ENCODE measurements at places on chromosomes 1 and 21.

DNA sequence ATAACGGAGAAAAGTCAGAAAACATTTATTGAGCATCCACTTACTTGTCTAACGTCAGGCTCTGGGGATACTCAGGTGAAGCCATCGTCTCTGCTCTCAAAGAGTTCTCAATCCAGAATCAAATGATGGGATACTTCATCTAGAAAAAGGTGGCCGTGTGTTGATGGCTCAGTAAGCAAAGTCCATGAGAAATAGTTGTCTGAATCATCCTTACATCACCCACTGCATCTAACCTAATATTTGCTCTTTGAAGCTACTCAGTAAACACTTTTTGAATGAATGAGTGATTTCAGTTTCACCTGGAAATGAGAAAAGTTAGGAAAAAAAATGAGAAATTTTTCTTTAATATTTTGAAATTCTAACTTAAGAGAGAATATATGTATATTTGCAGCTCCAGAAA, 155.3 kb upstream of the PKN2 start:
- DNase-seq: no peak

DNA sequence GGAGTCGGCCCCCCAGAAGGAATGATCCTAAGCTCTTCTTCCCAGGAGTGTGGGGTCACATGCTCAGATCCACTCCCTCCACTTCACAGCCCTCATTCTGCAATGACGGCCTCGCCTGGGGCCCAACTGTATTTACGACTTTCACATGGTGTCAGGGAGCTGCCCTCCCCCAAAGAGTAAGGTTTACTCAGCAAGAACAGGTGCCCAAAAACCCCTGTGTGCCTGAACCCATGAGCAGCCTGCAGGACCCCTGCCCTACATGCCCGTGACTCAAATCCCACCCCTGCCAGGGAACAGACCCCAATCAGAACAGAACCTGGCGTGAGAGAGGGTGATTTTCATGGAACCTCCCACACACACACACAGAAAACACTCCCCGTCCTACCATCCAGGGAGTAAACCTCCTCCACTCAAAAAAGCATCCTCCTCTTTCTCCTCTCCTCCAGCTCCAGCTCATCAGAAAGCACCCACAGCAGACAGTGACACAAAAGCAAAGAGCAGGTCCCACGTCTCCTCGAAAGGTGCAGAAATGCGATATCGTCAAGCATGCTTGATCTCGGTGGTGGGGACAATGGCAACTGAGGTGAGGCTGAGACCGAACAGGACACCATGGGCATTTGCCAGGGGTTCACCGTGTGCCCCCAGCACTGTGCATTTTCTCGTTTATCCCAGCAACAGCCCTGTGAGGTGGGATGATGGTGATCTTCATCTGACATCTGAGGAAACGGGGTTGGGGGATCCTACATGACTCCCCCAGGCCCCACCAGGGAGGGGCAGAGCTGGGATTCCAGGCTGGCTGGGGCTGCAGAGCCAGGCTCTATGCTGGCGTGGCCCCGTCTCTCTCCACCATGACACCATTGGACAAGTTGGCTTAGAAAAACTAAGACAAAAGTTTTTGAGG, 397.9 kb downstream of the NPHP4 start:
- DNase-seq: no peak

DNA sequence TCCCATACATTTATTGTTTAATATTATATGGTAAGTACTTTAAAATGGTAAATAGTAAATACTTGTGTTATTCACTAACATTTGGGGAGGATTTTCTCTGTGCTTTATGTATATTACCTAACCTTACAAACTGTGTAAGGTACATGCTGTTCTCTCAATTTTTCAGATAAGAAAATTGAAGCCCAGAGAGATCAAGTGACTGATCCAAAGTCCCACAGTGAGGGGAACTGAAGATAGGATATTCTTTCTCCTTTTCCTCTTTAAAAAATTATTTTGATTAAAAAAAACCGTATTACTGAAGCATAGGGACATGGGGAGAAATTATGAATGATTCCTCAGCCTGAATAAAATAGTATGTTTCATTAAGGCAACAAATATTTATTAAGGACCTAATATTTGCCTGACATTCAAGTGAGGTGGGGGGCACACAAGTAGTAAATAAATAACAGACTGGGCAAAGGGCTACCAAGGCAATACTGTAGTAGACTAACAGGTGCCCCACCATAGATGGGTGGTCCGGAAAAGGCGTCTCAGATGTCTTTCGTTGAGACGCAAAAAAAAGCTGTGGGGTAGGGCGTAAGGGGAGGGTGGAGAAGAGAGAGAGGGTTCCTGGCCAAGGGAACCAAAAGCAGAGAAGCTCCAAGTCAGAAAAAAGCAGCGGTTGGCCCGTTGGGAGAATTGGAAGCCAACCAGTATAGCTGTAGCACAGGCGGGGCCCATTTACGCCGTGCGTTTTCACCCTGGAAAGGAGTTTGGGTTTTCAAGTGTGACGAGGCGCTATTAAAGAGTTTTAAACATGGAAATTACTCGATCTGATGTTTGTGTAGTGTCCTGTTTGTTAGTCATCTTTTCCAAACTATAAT, 944 bp upstream of the AGO3 start:
- DNase-seq: peak; percentile 12

- DNase-seq: no peak
Measured at GRCh38 chr21:45846373-45847160, 135.0 kb upstream of the COL6A1 start.

GRCh38 chr1:34825455-34826091, 32.8 kb downstream of the GJA4 start:
- DNase-seq: no peak

All from effector CD4-positive, alpha-beta T cell (primary cell).